ENCODE measurements at places on chromosomes 4 and X.

DNA sequence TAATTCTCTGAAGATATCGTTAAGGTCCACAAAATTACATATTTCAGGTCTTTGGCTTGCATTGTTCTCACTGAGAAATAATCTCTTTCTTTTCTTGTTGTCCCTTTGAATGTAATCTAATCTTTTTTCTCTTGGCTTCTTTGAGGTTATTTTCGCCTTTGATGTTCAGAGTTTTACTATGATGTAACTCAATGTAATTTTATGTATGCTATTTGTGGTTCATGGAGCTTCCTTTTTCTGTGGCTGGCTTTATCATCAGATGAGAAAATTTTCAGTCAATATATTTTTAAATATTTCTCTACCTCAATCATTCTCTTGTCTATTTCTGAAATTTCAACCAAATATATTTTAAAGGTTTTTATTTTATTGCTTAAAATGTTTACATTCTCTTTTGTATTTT, 672.2 kb downstream of the TRAM1L1 start:
- no peak for DNase-seq

GRCh38 chr4:158884280-158884679, 115.5 kb downstream of the FNIP2 start:
- DNase-seq: no peak

GRCh38 chrX:69504626-69505612, 793 bp downstream of the NALF2 start:
- DNase-seq: no peak

DNA sequence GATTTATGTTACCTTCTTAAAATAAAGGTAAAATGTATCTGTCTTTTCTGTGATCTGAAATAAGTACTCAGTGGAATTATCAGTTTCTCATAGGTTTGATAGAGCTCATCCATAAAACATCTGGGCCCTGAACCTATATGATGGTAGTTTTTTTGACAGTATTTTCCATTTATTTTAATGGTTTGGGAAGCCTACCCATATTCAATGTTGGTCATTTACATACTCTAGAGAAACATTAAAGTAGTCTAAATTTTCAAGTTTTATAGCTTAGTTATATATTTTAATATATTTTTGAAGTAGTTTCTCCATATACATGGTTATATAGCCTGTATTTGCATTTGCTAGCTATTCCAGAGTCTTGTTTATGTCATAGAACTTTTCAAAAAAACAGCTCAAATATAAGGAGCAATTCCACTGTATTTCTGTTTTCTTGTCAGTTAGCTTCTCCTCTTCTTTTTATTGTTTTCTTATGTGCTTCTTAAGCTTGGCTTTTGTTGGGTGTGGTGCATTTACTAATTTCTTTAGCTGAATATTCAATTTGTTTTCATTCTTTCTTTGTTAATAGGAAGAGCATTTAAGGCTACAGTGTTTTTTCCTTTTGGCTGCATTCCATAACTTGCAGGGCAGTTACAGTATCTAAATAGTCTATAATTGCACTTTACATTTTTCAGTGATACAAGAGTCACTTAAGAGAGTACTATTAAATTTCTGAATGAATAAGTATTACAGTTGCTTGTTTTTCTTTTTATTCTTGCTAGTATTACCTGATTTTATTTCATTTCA, 181.4 kb downstream of the DKK2 start:
- no peak for DNase-seq

DNA sequence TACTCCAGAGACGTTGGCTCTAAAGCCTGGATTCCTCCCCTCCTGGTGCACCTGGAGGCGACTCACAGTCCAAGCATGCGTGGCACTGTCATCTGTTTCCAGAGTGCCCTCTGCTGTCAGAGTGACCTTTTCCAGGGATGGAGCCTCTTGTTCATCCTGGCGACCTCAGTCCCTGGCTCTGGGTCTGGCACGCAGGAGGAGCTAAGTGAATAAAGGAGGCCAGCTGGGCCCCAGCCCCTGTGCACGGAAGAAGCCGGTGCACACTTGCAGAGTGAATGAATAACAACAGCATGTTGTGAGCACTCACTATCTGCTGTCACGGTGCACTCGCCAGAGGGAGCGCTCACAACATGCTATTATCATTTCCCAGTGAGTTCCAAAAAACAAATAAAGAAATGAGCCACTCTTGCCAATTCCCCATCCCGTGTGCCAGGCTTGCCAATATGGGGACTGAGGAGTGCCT, 27.8 kb upstream of the PSAPL1 start:
- DNase-seq: no peak

All from amniotic stem cell (primary cell).